Skin of body (tissue), 3 donors: ENCODE measurements at places on chromosomes 1 and 21. TPM values are rescaled to one million over a fixed set of nuclear protein-coding genes. Genes with fewer than 3 reads are reported as not detected.

SLC6A17 gene
- 0.79 TPM for total RNA-seq

KANK4 gene
- total RNA-seq = 10.1 TPM

MAP3K21 gene
- total RNA-seq = 1.5 TPM

OR2T35 gene
- not detected for total RNA-seq

CLCNKB gene
- total RNA-seq = 0.20 TPM

AQP10 gene
- total RNA-seq = 0.20 TPM

PROX1 gene
- total RNA-seq = 3.6 TPM

TGFBR3 gene
- 125 TPM for total RNA-seq

PRAMEF8 gene
- not detected for total RNA-seq

SH2D1B gene
- not detected for total RNA-seq

PLCH2 gene
- 15.3 TPM for total RNA-seq
